ENCODE measurements at places on chromosomes 5 and 9.

GRCh38 chr9:123299558-123300126 is 31.3 kb upstream of the STRBP start:
- DNase-seq: no peak

DNA sequence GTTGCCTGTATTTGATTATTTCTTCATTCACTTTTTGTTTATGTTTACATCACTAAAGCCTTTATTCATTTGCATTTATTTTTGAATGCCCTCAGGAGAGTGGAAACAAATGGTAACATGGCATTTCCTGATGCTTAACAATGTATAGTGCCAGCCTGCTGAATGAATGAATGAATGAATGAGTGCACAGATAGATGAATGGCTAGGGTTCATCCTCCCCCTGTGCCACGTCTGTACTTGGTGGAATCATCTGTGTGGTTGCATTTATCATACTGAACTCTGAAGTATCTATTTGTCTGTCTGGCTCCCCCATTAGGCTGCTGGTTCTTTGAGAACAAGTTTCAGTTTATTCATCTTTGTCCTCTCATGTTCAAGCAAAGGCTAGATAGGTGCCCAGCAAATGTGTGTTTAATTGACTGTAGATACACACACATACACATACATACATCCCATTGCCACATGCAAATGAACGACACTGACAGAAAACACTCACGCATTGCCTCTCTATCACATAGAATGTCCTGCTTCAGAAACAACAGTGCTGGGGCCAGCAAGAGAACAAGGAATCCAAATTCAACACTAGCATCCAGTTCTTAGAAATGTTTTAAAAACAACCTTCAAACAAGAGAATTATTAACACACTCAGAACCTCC is 150.4 kb downstream of the PAPPA start:
- no peak for DNase-seq

- DNase-seq: no peak
Measured at GRCh38 chr9:35501946-35502345, 12.0 kb downstream of the RUSC2 start.

GRCh38 chr5:44862808-44863207 is 54.1 kb downstream of the MRPS30 start:
- DNase-seq: no peak

DNA sequence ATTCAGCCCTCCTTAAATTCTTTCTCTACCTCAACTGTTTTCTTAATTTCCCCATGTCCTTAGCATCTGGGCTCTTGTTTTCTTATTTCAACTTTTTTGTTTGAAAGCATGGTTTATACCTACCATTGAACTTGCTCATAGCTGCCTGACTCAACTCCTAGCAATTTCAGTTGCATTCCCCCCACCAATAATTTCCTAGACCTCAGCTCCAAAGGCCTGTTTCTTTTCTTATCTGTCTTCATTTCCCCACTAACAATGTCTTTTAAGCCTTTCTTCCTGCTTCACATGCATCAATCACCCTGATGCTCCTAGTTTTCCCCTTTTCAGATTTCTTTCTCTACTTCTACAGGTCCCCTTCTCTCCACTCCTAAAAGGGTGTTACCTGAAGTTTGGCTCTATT is 129.7 kb upstream of the PDE4D start:
- DNase-seq: no peak

DNA sequence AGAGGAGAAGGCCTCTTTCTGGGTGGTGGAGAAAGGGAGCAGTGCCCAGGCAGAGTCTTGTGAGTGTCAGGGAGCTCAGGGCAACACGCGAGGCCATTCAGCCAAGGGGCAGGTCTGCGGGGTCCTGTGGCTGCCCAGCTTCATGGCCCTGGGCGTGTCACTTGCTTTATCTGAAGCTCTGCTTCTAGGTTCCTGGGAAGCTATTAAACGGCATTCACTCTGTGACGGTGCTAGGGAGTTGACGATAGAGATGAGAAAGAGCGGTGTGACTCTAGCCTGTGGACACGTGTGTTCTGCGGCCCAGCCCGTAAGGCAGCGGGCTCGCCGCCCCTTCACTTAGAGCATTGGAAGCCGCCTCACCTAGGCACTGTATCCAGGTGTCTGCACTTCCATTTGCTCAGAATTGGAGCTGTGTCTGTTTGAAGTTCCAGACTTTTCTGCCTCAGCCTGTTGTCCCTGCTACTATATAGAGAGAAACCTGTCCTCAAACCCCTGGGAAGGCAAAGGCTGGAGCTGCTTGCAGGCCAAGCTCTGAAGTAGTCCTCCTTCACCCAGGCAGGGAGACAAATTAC is 88.3 kb downstream of the PHF2 start:
- DNase-seq: no peak

DNA sequence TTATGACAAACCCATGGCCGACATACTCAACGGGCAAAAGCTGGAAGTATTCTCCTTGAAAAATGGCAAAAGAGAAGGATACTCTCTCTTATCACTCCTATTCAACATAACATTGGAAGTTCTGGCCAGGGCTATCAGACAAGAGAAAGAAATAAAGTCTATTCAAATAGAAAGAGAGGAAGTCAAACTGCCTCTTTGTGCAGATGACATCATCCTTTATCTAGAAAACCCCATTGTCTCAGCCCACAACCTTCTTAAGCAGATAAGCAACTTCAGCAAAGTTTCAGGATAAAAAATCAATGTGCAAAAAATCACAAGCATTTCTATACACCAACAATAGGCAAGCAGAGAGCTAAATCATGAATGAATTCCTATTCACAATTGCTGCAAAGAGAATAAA is 1799.9 kb upstream of the ACO1 start:
- DNase-seq: no peak

DNA sequence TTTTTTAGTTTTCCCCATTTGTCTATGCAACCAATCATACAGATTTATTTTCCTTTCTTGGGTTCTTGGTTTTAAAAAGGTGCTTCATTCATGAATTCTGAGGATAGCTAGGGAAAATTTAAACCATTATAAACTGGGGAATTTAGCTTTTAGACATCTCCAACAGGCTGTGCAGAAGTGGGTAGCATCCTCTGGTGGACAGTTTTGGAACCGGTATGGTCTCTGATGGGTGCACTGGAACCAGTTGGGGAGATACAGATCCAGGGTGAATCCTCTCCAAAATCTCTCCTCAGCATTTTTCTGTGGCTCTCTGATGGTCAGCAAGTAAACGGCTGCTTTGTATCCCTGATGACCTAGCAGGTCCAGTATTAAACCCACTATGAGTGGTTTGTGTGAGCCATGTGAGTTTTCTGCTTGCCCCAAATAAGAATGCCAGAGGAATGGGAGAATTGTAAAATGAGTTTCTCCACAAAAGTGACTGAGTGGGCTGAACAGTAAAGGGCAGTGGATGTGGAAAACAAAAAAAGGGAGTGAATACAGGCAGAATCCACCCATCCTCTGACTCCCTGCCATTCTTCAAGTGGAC is 9.1 kb upstream of the DNAJC25 start:
- DNase-seq: no peak

DNA sequence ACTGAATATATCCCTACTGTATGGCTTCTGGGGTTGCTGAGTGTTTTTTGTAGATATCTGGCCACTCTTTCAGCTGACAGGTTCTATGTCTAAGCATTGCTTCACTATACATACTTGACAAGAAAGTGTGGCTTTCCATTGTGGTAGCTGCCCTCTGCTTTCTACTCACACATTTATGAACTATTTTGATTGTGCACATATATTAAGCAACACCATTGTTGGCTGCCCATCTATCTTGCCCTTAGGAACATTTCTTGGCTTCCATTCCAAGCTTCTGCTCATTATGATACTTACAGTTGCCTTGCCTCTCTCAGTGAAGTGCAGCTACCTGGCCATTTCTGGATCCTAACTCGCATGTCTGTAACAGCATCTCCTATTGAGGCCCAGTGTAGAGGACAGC is 153.6 kb upstream of the MOCS2 start:
- no peak for DNase-seq

GRCh38 chr9:5425006-5425628 is 12.6 kb downstream of the PLGRKT start:
- DNase-seq: no peak

DNA sequence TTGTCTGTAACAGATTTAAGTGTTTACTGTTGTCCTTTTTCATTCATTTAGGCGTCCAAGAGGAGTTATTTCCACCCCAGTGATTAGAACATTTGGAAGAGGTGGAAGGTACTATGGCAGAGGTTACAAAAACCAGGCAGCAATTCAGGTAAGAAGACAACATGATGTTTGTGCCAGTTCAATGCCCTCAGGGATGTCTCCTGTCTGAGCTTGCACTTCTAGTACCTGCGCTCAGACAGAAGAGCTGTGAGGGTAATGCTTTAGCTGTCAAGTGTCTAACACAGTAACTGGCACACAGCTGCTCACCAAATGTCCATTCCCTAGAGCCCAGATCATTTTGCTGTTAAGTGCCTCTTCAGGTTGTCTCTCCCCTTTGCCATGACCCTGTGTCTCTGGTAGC is 14.2 kb upstream of the PHF2 start:
- no peak for DNase-seq

GRCh38 chr9:132988244-132989013 is 9.9 kb downstream of the GFI1B start:
- DNase-seq: no peak

- no peak for DNase-seq
Measured at GRCh38 chr9:14424983-14425382, 111.0 kb upstream of the NFIB start.
